ENCODE measurements at places on chromosomes 2 and 18.

GRCh38 chr2:161421686-161422085 is 5.6 kb downstream of the TBR1 start:
- DNase-seq: no peak

GRCh38 chr18:69674292-69674877 is 273.3 kb downstream of the CD226 start:
- no peak for DNase-seq

- no peak for DNase-seq
These were observed 323.1 kb downstream of the TMX3 start for GRCh38 chr18:68391801-68392200.

DNA sequence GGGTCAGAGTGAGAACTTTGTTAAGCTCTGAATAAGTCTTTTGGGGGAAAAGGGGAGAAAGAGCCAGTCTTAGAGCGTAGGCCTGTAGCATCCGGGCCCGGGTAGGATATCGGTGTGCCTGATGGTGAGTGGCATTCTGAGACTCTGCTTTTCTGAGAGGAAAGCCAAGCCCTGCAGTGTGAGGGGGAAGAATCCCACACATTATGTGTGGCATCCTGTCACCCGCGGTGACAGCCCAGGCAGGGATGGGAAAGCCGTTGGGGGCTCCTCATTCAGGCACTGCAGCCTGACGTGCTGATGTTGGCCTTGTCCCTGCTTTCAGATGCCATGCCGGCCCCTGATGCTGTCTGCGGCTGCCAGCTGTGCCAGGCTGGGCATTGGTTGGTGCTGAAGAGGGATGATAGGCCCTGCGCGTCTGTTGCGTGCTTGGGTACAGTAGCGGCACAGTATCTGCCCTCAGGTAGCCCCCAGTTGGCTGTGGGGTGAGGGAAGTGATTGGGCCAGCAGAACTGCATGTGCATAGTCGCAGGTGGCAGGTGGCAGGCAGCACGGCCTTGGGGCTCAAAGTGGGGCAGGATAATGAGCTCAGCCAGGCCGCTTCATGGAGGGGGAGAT is 37.6 kb downstream of the GLI2 start:
- no peak for DNase-seq

GRCh38 chr2:128364441-128364911 is 45.8 kb upstream of the HS6ST1 start:
- no peak for DNase-seq

GRCh38 chr2:53334610-53335009 is 433.0 kb upstream of the CHAC2 start:
- DNase-seq: no peak
